ENCODE measurements at places on chromosomes 12 and 14.

- no peak for DNase-seq
Measured at GRCh38 chr14:45181329-45181728, 45.6 kb downstream of the FANCM start.

DNA sequence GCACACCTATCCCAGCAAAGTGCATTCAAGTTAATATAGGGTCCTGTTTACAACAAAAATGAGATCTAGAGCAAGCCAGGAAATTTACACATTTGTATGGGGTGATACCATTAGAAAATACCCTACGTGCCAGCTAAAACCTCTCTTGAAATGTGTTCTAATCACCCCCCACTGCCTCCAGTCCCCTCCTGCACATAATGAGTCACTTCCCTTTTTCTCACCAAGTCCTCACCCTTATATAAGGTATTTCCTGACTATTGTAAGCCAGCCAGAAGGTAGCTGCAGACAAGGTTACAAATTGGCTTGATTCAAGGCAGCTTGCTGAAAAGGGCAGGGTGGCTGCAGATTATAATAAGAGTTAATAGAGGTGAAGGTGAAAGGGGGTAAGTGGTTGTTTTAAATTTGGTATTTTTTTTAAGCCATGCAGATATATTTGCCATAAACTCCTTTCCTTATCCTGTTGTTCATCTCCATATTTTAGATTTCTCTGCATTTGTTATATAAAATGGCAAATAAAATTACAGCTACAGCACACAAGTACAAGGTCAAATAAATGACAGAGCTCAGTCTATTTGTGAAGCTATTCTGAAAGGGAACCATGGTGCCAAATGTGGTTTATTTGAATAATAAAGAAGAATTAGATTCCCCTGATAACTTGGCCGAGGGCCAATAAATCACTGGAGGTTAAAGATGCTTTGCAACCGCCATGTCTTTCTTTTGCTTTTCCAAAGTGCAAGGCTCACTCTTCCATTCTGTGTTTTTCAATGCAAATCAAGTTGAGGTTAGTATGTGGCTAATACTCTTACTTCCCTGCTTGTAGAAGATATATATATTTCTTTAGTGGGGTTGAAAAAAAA is 385.9 kb downstream of the EGLN3 start:
- DNase-seq = peak; percentile 48

DNA sequence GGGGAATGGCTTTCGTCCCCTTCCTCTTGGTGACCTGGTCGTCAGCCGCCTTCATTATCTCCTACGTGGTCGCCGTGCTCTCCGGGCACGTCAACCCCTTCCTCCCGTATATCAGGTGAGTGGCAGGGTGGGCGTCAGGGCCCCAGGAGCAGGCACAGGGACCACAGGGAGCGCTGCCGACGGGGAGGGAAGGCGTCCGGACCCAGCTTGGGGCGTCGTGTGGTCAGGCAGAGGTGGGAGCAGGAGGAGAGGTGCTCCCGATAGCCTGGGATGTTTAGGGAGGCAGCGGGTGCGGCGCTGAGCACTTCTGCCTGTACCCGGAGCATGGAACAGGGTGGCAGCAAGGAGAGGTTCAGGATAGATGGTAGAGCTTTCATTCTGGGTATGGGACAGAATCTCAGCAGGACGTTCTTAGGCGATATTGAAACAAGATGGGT is 444 bp downstream of the DRAM1 start:
- DNase-seq = no peak

DNA sequence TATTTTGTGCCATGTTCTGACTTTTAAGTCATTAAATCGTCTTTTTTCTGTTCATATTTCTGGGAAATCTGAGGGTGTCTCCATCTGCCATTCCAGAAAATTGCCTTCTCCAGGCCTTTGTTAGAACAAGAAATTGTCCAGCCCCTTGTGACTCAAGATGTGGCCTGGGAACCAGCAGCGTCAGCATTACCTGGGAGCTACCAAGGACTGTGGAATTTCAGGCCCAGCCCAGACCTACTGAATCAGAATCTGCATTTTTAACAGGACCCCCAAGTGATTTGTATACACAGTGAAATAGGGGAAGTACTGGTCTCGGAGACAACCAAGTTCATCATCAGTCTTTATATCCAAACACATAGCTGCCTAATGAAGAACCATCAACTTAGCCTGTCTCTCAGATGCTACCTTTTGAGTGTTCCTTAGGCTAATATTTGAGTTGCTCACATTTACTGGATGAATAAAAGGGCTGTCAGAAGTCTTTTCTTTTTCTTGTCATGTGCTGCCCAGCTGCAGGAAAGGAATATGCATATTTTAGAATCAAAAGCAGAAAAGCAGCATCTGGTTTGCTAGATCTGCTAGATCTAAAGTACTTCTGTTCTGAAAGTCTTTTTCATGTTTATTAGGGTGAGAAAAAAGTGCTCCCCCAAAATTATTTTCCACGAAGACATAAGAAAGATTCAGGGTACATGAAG is 21.2 kb downstream of the GPHB5 start:
- no peak for DNase-seq

DNA sequence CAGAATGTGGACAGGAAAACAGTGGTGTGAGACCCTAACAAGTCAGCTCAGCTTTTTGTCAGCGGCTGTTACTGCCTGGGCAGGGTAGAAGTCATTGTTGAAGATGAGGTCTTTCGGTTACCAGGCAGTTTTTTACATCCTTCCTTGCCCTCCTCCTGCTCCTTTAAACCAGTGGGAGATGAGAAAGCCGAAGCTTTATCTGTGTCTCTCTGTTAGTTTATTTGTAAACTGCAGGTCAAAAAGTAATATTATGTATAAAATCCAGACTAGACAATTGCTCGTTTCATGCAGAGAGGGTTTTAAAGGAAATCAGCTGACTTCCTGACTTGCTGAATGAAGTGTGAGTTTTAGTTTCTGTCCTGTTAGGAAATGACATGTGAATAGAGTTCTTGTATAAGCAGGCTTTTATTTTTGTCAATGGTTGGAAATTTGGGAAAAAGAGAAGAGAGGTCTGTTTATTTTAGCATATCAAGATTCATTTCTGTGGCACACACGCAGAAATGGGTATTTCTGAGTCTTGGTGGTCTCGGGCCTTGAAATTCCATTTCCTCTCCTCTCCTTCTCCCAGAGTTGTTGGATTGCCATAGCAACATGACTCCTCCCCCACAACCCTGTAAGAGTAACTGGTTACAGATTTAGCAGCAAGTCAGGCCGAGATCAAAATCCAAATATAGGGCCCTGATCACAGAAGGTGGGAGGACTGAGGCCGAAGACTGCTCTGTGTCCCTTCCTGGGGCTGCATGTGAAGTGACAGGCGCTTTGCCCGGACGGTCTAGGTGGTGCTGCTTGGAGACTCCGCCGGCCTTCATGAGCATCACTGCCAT is 60.8 kb downstream of the SAMD4A start:
- peak; percentile 51 for DNase-seq

DNA sequence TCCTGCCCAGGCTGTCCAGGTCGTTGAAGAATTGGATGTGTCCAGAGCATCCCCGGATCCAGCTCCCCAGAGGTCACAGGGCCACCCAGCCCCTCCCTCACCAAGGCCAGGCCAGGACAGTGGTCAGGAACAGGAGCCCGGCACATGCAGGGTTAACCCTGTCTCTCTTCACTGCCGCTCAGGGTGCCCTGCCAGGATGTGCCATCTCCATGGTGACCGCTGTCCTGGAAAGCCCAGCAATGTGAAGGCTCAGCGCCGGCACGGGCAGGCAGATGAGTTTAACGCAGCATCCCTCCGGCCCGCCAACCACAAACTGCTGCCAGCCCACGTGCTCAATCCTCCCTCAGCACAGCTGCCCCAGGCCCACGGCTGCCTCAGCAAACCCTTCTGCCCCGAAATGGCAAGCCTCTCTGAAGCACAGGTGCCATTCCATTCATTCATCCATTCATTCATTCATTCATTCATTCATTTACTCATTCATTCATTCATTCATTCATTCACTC is 4.4 kb downstream of the TMEM179 start:
- DNase-seq = no peak

GRCh38 chr14:99563749-99564129 is 40.3 kb downstream of the CCDC85C start:
- no peak for DNase-seq

DNA sequence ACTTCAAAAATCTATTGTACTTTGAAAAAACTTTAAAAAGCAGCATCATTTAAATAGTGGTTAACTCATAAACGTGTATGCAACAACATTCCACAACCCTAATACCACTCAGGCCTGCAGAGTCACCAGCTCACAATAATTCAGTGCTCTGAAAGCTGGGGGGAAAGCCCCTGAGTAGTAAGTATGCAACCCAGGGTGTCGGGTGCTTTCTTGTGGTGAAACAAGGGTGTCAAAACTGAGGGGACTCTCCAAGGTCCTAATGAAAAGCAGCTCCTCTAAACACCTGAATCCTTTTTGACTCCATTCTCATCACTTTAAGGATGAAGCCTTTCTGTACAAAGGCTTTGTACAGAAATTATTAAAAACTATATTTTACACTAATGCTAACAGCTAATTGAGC is 33.7 kb downstream of the FGFR1OP2 start:
- DNase-seq = no peak

- DNase-seq = no peak
Measured at GRCh38 chr14:99516156-99516870, 35.1 kb downstream of the CCNK start.

DNA sequence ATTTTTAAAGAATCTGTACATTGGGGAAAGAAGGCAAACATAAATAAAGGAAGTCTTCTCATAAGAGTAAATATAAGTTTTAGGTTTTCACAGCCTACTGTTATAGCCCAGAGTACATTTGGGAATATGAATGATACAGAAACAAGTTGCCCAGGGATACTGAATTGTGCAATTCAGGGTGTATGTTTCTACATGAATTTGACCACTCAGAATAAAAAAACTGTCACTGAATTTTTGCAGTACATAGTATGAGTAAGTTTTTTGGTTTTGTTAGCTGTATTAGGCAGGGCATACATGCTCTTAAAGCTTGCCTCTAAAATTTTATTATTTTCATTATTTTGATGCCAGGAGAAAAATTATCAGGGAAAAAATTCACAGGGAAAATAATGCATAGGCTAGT is 6.6 kb upstream of the PCNX4 start:
- DNase-seq = no peak

DNA sequence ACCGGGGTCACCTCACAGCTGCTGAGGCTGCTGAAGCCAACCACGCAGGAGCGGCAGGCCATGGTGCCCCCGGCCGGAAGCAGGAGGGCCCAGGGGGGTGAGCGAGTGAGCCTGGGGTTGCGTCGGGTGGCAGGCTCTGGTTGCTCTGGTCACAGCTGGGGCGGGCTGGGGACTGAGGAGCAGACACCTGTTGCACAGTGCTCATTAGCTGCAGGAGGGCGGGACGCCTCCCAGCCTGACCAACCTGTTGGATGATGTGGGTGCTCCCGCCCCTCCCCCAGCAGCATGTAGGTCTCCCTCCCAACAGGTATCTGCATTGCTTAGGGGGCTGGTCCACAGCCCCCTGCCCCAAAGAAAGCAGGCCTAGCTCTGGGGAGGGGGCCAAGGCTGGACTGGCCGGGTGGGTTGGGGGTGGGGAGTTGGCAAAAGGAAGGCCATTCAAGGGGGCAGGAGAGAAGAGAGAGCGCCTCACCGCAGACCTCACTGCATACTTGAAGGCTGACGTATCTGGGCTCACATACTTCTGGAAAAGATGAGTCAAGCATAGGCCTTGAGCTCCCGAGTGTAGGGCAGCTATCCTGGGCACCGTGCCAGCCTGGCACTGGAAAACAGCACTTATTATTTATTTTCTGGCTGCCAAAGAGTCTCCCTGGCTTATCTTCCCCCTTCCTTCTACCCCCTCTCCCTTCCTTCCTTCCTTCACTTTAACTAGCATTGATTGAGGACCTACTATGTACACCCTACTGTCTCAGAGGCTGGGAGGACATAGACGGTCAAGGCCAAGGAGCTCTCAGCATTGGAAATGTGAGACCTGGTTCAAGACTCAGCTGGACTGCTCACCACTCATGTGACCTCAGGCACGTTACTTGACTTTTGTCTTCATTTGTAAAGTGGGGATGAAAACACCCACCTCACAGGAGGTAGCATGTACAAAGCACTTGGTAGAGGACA is at the start of gene KRT80:
TSS of gene KRT80 (minus strand) at position 174 of the 951 bp plus-strand sequence. CDS start at position 62, 112 bp downstream.
- no peak for DNase-seq

GRCh38 chr12:52710730-52711129 is 7.4 kb upstream of the KRT77 start:
- no peak for DNase-seq

GRCh38 chr12:91561301-91561957 is 378.8 kb upstream of the DCN start:
- DNase-seq = no peak

GRCh38 chr12:112130441-112130998 is 5.2 kb downstream of the TRAFD1 start:
- DNase-seq = peak; percentile 37

DNA sequence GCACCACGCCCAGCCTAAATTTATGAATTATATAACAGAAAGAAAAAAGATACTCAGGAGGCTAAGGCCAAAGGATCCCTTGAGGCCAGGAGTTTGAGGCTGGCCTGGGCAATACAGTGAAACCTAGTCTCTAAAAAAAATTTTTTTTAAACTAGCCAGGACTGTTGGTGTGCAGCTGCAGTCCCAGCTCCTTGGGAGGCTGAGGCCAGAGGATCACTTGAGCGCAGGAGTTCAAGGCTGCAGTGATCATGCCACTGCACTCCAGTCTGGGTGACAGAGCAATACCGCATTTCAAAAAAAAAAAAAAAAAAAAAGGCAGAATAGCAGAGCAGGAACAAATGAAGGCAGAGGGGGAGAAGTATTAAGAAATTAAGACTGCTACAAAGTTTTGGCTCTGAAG is 2.6 kb upstream of the PSMA6 start:
- DNase-seq = no peak

DNA sequence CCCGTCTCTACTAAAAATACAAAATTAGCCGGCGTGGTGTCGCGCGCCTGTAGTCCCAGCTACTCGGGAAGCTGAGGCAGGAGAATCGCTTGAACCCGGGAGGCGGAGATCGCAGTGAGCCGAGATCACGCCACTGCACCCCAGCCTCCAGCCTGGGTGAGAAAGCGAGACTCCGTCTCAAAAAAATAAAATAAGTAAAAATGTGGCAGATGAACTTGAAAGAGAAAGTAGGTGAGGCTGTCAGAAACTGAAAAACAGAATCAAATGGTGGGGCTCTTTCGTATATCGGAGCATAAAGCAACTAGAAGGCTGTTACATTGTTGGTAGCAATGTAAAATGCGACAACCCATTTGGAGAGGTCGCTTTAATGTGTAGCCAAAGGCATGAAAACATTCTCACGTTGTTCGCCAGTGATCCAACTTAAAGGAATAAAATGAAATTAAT is 767 bp upstream of the CCNT1 start:
- DNase-seq = no peak

DNA sequence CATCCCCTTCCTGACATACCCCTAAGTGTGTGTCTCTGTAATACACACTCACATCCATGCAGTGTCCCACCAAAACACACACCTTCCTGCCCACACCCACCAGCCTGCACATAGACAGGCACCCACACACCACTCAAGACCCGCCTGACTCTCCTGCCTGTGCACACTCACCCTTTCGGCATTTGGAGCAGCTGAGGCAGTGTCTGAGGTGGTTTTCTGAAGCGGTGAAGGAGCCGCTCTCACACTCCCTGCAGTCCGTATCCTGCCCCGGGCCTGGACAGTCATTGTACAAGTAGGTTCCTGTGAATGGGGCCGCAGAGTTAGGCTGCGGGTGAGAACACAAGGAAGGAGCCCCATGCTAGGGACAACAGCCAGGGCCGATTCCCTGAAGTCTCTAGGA is 8.3 kb downstream of the TNFRSF1A start:
- DNase-seq = no peak
